ENCODE measurements at places on chromosomes 5 and 9. TPM values are rescaled to one million over a fixed set of nuclear protein-coding genes. Genes with fewer than 3 reads are reported as not detected.

SHOC1 gene
- 0.09 TPM for total RNA-seq

PCDHB15 gene
- total RNA-seq: 0.28 TPM

CCNI2 gene
- total RNA-seq: not detected

NUTM2G gene
- not detected for total RNA-seq

HNRNPK gene
- total RNA-seq: 393 TPM

OLFML2A gene
- total RNA-seq: 2.1 TPM

ZNF354C gene
- total RNA-seq: 8.1 TPM

NRG2 gene
- total RNA-seq: under 0.01 TPM

ELAVL2 gene
- total RNA-seq: under 0.01 TPM

CNTNAP3 gene
- 3.6 TPM for total RNA-seq

ARL15 gene
- total RNA-seq: 22.3 TPM

RBM18 gene
- 11.0 TPM for total RNA-seq

SLC36A3 gene
- not detected for total RNA-seq

Data from smooth muscle cell of the umbilical artery (primary cell).